Activated naive CD4-positive, alpha-beta T cell (primary cell): ENCODE measurements at places on chromosomes 1 and 21.

- no peak for DNase-seq
Observed at GRCh38 chr1:178933105-178933561, 62.3 kb upstream of the ANGPTL1 start.

DNA sequence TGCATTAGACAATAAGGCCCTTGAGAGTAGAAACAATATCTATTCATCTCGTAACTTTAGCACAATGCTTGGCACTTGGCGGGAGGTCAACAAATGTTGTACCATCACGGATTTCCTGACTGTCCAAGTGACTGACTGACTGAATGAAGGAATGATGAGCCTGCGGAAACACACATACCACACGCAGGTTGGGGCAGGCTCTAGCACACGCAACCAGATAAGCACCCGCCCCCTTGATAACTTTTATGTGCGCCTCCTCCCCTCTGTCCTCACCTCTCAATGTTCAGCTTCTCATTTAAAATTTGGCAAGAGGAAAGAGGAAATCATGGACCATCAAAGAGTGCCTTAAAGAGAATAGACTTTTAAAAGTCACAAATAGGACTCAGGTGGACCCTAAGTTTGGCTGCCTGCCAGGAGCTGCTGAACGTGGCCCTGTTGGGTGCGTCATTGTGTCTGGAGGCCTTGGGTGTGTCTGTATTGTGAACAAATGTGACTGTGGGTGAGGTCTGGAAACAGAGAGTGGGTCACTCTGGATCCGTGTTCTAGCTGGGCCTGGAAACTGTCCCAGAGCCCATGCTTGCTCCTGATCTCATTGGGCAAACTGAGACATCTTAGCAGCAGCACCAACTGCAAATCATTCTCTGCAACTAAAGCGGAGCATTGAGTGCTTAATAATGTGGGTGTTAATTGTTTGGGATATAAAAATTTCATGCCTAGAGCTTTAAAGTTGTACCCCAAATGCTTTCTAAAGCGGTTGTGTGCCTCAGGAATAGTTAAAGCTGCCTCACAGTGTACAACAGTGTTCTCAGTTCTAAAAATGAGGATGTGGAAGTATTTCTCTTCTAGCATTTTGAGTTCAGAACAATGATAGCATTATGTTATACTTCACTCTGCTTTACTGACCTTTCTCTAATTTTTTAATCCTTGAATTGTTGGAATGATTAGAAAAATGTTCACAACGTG, 47.6 kb upstream of the ABCG1 start:
- DNase-seq: no peak

- no peak for DNase-seq
Observed at GRCh38 chr21:31185663-31186062, 147.4 kb upstream of the KRTAP19-8 start.

DNA sequence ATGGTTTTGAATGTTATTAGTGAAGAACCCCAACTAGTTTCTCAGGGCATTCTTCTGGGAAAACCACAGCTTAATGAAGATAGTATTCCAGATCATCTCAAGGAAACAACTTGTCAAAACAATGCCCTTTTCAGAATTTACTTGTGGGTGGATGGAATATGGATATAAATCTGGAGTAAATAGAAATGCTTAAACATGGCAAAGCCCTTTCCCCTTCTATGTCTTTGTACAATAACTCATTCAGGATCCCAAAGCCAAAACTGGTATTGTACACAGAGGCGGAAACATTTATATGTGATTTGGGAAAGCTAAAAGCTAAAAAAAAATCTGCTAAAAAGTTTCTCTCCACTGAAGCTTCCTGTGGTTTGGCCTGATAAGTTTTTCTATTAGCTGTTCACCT, 55.5 kb upstream of the RGS5 start:
- no peak for DNase-seq

DNA sequence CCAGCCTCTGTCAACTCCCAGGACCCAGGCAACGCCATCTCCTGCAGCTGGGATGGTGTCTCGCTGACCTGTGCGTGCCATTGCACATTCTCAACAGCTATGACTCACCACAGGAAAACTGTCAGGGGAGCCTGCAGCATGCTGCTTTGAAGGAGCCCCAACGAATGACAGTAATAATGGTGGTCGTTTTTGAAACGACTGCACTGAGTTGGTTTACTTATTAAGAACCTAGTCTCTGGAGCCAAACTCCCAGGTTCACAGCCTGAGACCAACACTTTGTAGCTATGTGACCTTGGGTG, 21.6 kb downstream of the TCEA3 start:
- DNase-seq: no peak

DNA sequence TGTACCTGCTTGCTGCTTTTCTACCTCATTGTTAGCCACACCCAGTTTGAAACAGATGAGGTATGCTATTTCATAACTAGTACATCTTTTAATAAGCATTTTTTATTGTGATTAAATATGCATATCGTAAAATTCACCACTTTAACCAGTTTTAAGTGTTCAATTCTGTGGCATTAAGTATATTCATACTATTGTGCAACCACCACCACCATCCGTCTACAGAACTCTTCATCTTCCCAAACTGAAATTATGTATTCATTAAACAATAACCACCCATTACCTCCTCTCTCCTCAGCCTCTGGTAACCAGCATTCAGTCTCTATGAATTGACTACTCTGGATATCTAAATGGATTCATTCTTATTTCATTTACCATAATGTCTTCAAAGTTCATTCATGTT, 20.1 kb downstream of the DR1 start:
- DNase-seq: no peak

GRCh38 chr1:43847290-43847689, 86.3 kb upstream of the ARTN start:
- DNase-seq: no peak

GRCh38 chr21:17139696-17140095, 373.1 kb upstream of the CXADR start:
- no peak for DNase-seq

DNA sequence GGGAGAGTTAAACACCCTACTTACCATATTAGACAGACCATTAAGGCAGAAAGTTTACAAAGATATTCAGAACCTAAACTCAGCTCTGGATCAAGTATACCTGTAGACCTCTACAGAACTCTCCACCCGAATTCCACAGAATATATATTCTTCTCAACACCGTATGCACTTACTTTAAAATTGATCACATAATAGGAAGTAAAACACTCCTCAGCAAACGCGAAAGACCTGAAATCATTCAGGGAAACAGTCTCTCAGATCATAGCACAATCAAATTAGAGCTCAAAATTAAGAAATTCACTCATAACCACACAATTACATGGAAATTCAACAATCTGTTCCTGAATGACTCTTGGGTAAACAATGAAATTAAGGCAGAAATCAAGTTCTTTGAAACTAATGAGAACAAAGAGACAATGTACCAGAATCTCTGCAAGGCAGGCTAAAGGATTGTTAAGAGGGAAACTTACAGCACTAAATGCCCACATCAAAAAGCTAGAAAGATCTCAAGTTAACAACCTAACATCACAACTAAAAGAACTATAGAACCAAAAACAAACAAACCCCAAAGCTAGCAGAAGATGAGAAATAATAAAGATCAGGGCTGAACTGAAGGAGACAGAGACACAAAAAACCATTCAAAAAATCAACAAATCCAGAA, 19.1 kb downstream of the CD84 start:
- no peak for DNase-seq

DNA sequence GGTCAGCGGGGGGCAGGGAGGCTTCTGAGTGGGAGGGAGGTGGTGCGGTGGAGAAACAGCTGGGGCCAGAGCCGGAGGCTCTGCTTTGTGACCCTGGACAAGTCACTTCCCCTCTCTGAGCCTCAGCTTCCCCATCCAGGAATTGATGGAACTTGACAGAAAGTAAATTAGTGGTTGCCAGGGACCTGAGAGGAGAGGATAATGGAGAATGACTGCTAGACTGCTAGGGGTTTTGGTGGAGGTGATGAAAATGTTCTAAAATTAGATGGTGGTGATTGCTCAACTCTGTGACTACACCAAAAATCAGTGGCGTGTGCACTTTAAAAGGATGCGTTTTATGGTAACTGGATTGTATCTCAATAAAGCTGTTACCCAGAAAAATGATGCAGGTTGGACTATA, 100.9 kb downstream of the ARHGEF10L start:
- DNase-seq: no peak

- DNase-seq: no peak
Observed at GRCh38 chr1:198465201-198466144, 75.0 kb downstream of the ATP6V1G3 start.

GRCh38 chr1:147475488-147475887, 65.8 kb upstream of the BCL9 start:
- DNase-seq: no peak

DNA sequence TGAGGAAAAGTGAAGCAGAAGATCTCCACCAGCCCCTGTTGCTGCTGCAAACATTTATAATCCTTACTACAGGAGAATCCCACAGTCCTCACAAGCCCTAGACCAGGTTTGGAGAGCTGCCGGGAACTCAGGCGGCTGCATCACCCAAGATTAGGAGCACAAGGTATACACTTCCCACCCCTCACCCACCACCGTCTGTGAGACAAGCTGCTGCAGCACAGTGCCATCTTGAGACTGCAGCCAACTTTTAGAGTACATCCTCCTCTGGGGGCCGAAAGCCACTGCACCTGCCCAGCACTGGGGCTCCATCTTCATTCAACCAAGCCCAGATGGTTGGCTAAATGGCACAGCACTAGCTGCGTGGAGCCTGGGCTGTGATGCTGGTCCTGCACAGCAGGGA, 13.8 kb downstream of the OLFML3 start:
- DNase-seq: no peak

GRCh38 chr1:3509721-3510120, 55.3 kb downstream of the ARHGEF16 start:
- no peak for DNase-seq
